ENCODE measurements at places on chromosomes 7 and 10. TPM values are rescaled to one million over a fixed set of nuclear protein-coding genes. Genes with fewer than 3 reads are reported as not detected.

- H3K4me1 ChIP-seq = peaks cover 2% of the 10 kb centered on the region
- no peaks in the 10 kb centered on the region for H3K27me3 ChIP-seq
- H3K27ac ChIP-seq = no peak overlapping the region
- no peak overlapping the region for H3K4me3 ChIP-seq
These were observed 490.7 kb downstream of the TYW1 start for GRCh38 chr7:67487316-67487715.

GRCh38 chr10:94785211-94785610 lies 22.7 kb downstream of the CYP2C19 start:
- H3K36me3 ChIP-seq = no peaks in the 10 kb centered on the region
- H3K4me1 ChIP-seq = no peaks in the 10 kb centered on the region
- no peak overlapping the region for H3K27ac ChIP-seq
- H3K27me3 ChIP-seq = no peaks in the 10 kb centered on the region
- H3K4me3 ChIP-seq = no peak overlapping the region

DNA sequence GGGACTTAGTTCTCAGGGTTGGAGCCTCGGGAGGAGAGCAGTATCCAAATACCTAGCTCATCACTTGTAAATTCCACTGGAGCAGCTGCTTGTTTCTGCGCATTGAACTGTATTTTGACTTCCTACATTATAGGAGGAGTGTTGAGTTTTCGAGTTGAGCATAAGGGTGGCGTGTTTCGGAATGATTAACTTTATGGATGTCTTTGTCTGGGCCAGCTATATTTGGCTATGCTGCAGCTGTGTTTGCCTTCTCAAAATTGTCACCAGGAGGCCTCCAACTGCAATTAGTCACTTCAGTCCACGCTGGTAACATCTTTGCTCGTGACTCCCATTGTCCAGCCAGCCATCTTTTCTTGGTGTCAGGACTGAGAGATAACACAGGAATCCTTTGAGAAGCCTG lies 9.1 kb downstream of the CELF2 start:
- H3K4me1 ChIP-seq = no peaks in the 10 kb centered on the region
- no peaks in the 10 kb centered on the region for H3K36me3 ChIP-seq
- peaks cover 45% of the 10 kb centered on the region for H3K27me3 ChIP-seq
- H3K27ac ChIP-seq = no peak overlapping the region
- no peak for DNase-seq

Gene PWWP2B
- total RNA-seq = 5.0 TPM
